ENCODE measurements at places on chromosomes 13 and 19.

- DNase-seq: no peak
Observed at GRCh38 chr13:111406636-111407035, 86.2 kb downstream of the TEX29 start.

DNA sequence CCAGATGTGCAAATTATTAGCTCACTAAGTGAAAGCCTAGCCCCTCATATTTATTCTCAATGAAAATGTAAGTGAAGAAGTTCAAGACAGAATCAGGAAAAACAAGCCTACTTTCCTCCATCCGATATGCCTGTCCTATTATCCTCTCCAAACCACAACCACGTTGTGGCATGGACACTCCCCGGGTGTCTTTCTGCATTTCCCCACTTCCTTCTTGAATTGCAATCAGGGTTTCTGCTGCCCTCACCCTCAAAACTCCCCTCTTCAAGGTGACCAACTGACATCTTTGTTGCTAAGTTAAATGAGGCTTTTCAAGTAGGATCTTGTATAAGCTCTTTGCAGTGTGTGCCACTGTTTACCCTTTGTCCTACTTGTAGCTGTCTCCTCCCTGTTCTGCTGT, 11.8 kb downstream of the SLC25A30 start:
- no peak for DNase-seq

GRCh38 chr19:37413313-37414084, 42.6 kb downstream of the ZNF527 start:
- DNase-seq: no peak

DNA sequence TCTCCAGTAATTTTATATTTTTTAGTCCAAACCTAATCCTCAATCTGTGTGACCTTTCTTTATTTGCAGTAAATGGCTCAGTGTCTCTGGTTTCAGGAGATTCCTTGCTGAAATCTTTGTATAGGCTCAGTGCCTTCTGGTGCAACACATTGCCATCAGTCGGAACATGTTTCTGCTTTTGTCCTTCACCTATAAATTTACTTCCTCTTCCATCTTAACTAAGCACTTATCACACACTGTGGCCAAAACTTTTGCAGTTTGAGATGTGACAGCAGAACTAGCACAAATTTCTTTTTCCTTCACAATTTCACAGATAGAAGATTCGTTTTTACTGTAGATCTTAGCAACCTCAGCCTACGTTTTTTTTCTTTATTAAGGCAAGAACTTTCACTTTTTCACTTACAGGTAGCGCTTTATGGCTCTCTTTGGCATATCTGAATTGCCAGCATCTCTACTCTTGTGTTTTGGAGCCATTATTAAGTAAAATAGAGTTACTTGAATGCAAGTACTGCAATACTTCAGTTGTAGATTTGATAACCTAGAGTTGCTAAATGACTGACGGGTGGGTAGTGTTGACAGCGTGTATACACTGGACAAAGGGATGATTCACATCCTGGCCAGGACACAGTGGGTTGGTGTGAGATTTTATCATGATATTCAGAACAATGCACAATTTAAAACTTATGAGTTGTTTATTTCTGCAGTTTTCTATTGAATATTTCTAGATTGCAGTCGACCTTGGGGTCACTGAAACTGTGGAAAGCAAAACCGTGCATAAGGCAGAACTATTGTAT, 44.3 kb downstream of the NDFIP2 start:
- DNase-seq: no peak

- no peak for DNase-seq
Observed at GRCh38 chr19:38149661-38150061, 74.4 kb downstream of the DPF1 start.

DNA sequence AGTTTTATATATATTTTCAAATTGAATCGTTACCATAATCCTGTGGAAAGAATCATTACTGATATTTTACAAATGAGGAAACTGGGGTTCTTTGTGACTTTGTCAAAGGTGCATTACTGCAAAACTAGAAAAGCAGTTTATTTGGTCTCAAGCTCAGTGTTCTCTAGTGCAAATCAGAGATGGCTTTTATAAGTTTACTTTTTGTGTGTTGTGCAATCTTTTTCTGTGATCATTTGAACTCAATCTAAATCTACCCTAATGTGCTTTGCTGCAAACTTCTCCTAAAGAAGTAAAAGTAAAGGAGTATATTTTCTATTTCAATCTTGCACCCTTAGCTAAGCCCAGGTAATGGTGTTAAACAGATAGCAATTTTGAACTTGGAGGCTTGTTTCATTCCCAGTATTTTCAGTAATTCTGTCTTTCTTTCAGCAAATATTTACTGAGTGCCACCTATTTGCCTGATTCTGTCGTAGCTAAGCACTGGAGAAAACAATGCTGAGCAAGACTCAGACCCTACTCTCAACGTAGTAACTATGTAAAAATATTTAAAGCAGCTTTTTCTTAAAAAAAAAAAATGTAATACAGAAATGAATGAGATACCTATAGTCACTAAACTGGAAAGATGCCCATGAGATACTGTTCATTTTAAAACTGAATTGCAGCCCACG, 124.0 kb downstream of the TDRD3 start:
- DNase-seq: no peak

DNA sequence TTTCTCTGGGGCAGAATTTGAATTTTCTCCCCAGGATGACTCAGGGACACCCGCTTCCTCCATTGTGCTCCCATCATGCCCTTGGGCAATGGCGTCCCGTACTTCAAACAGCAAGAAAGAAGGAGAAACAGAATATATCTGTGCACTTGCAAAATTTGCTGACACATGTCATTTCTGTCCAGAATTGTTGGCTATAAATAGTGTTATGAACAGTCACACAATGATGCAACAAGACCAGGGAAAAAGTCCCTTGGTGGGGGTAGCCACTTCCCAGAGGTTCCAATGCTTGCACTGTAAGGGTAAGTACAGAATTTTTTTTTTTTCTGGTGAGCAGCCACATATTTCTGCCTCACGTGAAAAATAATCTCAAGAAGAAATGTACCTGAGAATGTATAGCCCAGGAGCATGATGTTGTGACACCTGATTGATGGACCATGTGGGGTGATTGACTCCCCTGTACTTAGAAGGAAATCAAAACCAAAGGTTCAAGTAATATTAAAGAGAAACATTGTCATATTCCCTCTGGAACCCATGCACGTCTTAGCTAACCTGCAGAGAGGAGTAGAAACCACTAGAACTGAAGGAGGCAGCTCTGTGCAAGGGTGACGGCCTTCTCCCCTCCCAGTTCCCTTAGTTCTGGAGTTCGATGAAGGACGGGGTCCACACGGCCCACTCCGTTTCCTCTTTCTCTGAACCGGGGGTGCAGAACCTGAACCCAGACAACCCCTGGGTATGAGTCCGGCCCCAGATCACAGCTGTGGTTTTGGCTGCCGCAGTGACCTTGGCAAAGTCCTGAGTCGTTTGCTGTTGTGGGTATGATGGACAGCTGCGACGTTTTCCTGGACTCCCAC, 9.3 kb upstream of the LAIR1 start:
- no peak for DNase-seq

DNA sequence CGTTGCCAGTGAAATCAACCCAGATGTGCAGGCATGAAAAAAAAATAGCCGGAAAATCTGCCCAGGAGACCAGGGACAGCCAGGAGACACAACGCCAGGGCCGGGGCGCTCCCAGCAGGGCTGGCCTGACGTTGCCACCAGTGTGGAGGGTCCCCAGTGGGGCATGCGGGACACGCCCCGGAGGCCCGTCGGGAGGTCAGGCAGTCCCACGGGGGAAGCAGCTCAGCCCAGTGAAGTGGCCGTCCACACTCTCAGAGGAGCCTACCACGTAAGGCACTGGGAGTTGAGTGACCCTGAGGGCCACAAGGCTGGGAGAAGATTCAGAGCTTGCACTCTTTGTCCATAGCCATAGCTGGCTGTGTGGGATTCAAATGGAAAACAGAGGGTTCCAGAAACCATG, 53.2 kb upstream of the GAS6 start:
- no peak for DNase-seq

- no peak for DNase-seq
Observed at GRCh38 chr13:109657395-109657794, 129.0 kb downstream of the IRS2 start.

- DNase-seq: no peak
Observed at GRCh38 chr13:50955798-50956197, 46.2 kb downstream of the RNASEH2B start.

DNA sequence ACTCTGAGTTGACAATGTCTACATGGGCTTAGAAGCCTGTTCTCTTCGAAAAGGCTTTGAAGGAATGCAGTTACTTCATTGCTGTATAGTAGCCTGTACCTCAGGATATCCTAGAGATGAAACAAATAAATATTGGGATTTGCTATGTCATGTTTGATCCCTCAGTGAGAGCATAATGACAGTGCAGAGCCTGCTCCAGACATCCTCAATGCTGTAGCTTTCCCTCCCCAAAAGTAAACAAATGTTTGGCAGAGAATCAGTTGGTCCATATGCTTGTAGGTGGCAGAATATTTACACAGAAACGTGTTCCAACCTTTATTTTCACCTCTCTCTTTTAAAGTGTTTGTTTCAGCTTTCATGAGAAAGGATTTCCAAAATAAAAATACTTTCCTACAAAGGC, 515.3 kb upstream of the SGCG start:
- DNase-seq: no peak

- DNase-seq: no peak
Observed at GRCh38 chr19:8036434-8037099, 16.0 kb upstream of the CCL25 start.

GRCh38 chr19:56147307-56147706, 6.2 kb downstream of the ZNF444 start:
- no peak for DNase-seq

DNA sequence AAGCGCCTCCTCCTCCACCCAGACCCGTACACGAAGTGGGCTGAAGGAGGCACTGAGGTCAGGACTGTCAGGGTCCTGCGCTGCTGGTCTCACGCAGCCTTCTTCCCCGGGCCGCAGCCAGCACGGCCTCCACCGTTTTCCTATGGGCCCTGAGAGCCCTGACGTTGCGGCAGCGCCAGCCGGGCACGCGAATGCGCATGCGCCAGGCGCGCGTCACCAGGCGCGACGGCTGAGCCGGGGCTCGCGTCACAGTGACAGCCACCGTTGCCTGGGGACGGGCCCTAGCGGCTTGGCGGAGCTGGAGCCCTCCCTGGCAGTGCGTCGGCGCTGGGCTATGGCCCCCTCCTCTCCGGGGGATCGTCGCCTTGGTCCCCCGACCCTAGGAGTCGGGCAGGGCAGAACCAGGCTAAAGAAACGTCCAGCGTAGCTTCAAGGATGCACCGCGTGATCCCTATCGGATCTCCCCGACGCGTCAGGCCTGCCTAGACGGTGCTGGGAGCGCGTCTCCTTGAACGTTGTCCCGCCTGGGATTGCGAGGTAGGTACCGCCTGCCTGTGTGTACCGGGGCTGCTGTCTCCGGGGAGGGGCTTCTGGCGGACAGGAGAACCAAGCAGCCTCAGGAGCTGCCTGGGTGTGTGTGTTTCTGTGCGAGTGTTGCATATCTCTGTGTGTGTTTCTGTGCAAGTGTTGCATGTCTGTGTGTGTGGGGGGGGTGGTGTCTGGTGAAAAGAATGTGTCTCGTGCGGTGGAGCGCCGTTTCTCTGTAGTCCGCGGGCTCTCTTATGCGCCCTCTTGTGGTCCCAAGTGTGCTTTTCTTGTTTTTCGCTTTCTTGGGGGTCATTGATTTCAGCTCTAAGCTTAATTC, 43.2 kb downstream of the ZNF571 start:
- no peak for DNase-seq

- DNase-seq: peak; percentile 64
Observed at GRCh38 chr19:21474671-21475181, 30.7 kb upstream of the ZNF429 start.

- no peak for DNase-seq
Observed at GRCh38 chr19:49809160-49809940, 3.7 kb downstream of the FUZ start.

DNA sequence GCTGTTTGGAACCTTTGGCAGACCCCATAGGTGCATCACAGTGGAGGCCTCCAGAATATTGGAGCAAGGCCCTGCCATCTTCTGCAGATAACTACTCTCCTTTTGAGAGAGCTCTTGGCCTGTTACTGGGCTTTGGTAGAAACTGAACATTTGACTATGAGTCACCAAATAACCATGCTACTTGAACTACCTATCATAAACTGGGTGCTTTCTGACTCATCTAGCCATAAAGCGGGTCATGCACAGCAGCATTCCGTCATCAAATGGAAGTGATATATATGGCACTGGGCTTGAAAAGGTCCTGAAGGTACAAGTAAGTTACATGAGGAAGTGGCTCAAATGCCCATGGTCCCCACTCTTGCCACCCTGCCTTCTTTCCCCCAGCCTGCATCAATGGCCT, 782.5 kb upstream of the SLITRK6 start:
- DNase-seq: no peak

- DNase-seq: no peak
Observed at GRCh38 chr13:30338952-30339351, 31.6 kb upstream of the KATNAL1 start.

GRCh38 chr13:99481366-99481765, 19.9 kb upstream of the TM9SF2 start:
- no peak for DNase-seq

GRCh38 chr13:92836171-92836570, 390.4 kb upstream of the GPC6 start:
- DNase-seq: no peak

GRCh38 chr19:44212866-44213346, 574 bp downstream of the ZNF227 start:
- no peak for DNase-seq

GRCh38 chr13:44872751-44873150, 116.5 kb downstream of the NUFIP1 start:
- DNase-seq: no peak

- peak; percentile 21 for DNase-seq
Observed at GRCh38 chr19:9431475-9431874, 3.9 kb downstream of the ZNF266 start.

GRCh38 chr13:71863254-71863865, 3.6 kb downstream of the DACH1 start:
- DNase-seq: no peak

- no peak for DNase-seq
Observed at GRCh38 chr19:39060171-39060570, 24.0 kb upstream of the ACP7 start.

DNA sequence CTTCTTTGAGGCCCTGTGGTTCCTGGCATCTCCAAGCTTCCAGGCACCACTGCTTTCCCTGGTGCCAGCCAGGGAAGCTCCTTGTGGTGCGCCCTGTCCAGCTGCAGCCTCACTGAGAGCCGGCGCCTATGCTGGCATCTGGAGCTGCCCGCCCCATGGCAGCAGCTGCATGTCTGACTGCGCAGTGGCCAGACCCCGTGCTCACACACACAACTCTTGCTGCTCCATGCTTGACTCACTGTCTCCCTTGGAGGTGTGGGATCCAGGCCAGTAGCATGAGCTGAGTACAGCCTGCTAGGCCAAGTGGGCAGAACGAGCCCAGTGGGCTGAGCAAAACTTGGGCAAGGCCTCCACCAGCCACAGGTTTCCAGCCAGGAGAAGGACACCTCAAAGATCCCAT, 11.5 kb upstream of the SUPT20H start:
- no peak for DNase-seq

- DNase-seq: no peak
Observed at GRCh38 chr13:53052675-53053074, 24.1 kb downstream of the OLFM4 start.

GRCh38 chr19:33080761-33081681, at the start of gene GPATCH1:
Gene GPATCH1, plus strand, starts transcription at chr19:33081181. Its CDS starts 13 bp downstream, at chr19:33081194.
- peak; percentile 45 for DNase-seq

Data from stimulated activated CD4-positive, alpha-beta T cell treated with anti-CD3 and anti-CD28 coated beads, Interleukin-1b, Interleukin-23, amount 100 ng/mL, for 1 hour (primary cell).